ENCODE measurements at places on chromosomes 1 and 21. TPM values are rescaled to one million over a fixed set of nuclear protein-coding genes. Genes with fewer than 3 reads are reported as not detected.

- ATAC-seq, result no peak
Observed at GRCh38 chr1:246078126-246078887, 428.8 kb downstream of the SMYD3 start.

DNA sequence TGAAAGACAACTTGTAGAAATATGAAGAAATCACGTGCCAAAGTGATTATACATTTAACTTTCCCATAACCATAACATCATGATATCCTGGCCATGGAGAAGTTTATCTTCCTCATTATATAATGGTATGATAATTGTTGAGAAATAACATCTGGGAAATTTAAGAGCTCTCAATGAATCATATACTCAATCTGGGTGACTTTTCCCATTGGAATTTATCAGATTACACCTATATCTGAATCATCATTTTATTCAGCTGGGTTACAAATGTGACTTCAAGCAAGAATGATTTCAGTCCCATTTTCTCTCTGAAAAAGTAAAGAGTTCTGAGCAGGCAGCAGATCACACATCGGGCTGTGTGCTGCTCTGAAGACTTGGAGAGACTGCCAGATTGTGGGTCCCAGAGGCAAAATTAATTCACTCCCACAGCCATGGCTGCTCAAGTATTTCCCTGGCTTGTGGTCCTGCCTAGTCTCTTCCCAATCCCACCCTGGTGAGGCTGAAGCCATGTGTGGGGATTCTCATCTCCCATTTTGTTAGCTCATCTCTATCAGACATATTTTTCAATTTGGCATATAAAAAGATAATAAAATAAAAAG is 278.0 kb downstream of the MRPL39 start:
- no peak for ATAC-seq

- ATAC-seq, result no peak
Observed at GRCh38 chr1:53069265-53069662, 7.3 kb downstream of the PODN start.

- no peak for ATAC-seq
Observed at GRCh38 chr1:192598589-192598988, 23.0 kb downstream of the RGS1 start.

- no peak for ATAC-seq
Observed at GRCh38 chr1:61085206-61085982, 3.0 kb downstream of the NFIA start.

GRCh38 chr1:229693129-229693900 is 67.3 kb downstream of the URB2 start:
- ATAC-seq, result no peak

- no peak for ATAC-seq
Observed at GRCh38 chr1:200316148-200316803, 93.6 kb downstream of the ZNF281 start.

GRCh38 chr1:25648681-25649440 is 32.3 kb downstream of the MAN1C1 start:
- no peak for ATAC-seq

GRCh38 chr1:15598436-15598835 is 13.6 kb upstream of the AGMAT start:
- no peak for ATAC-seq

GRCh38 chr21:17427831-17428483 is 84.9 kb upstream of the CXADR start:
- ATAC-seq, result no peak

DNA sequence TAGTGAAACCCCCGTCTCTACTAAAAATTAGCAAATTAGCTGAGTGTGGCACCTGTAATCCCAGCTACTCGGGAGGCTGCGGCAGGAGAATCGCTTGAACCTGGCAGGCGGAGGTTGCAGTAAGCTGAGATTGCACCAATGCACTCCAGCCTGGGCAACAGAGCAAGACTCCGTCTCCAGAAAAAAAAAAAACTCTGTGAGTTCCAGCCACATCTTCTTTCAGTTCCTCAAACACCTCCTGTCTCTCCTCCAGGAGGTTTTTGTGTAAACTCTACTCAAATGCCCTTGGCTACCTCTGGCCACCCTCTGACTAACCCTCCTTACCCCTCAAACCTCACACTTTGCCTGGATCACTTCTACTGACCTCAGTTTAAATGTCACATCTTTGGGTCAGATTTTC is 38.1 kb downstream of the RCSD1 start:
- no peak for ATAC-seq

GRCh38 chr1:33147997-33148314 is 33.9 kb downstream of the TRIM62 start:
- ATAC-seq, result no peak

DNA sequence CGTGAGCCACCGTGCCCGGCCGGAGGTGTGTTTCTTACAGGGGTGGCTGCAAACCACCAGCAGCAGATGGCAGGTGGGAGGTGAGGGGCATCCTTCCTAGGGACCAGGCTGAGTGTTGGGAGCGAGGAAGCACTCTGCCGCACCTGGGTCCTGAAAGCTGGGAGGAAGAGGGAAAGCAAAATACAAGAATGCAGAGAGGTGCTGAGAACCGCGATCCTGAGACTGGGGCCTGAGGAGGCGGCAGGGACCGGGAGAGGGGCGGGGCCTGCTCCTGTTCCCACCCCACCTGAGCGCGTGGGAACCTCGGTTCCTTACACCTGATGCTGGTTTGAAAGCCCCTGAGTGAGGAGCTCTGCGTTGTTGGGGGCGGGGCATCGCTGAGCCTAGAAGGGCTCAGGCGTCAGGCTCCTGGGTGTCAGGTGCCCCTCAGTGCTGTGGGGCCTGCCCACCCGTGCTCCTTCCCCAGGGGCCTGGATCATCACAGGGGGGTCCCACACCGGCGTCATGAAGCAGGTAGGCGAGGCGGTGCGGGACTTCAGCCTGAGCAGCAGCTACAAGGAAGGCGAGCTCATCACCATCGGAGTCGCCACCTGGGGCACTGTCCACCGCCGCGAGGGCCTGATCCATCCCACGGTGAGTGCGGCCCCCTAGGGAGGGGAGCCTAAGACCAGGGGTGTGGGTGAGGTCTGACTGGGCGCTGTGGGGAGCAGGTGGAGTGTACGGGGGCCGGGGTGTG is 15.5 kb downstream of the TRPM2 start:
- ATAC-seq, result no peak

GRCh38 chr1:16921391-16922185 is at the start of gene CROCC:
Gene CROCC (plus strand): TSS chr1:16921931. CDS start chr1:16922019, 88 bp downstream.
- ATAC-seq, result peak; percentile 61

- peak; percentile 88 for ATAC-seq
Observed at GRCh38 chr1:244074559-244075171, 23.6 kb downstream of the ZBTB18 start.

The EXO1 gene
- total RNA-seq, result 32.3 TPM

The PAQR6 gene
- total RNA-seq, result 10.9 TPM

The CD5L gene
- total RNA-seq, result not detected

The SPRR2D gene
- not detected for total RNA-seq

All from activated T-helper 17 cell treated with anti-CD3 and anti-CD28 coated beads, Interleukin-2, amount 50 U/mL, for 72 hours (primary cell).